ENCODE measurements at places on chromosomes 3 and 15.

DNA sequence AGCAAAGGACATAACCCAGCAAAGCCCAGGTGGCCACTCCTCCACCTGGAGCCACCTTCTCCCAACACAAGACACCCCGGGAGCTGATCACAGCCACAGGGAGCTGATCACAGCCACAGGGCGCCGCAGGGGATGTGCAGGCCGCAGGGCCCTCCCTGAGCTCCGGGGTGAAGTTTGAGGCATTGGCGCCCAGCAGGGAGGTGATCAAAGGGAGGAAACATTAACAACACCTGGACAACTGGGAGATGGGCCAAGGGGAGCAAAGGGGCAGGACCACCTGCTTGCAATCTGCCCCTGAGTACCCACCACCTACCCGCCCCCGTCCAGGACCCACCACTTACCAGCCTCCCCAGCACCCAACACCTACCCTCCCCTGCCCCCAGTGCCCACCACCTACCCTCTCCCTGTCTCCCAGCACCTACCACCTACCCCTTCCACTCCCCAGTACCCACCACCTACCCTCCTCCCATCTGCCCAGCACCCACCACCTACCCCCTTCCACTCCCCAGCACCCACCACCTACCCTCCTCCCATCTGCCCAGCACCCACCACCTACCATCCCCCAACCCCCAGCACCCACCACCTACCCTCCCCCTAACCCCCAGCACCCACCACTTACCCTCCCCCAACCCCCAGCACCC lies 2.4 kb downstream of the UROC1 start:
- DNase-seq, result no peak

GRCh38 chr15:51085764-51086163 lies 8.9 kb downstream of the TNFAIP8L3 start:
- DNase-seq, result no peak

DNA sequence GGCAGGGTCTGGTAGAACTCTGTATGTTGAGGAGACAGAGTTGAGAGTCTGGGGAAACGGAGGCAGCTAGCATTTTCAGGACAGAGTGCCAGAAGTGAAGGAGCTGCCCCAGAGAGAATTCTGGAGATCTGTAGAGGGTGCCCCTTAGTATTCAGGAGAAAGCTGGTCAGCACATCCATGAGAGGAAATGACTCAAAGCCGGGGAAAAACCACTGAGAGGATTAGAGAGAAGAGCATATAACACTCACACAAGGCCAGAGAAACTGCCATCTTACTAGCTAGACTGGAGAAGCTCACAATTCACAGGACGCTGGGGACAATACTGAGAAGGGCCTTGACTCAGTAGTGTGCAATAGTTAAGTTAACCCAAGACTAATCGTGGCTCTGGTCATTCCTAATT lies 75.7 kb upstream of the DPPA4 start:
- DNase-seq, result no peak

DNA sequence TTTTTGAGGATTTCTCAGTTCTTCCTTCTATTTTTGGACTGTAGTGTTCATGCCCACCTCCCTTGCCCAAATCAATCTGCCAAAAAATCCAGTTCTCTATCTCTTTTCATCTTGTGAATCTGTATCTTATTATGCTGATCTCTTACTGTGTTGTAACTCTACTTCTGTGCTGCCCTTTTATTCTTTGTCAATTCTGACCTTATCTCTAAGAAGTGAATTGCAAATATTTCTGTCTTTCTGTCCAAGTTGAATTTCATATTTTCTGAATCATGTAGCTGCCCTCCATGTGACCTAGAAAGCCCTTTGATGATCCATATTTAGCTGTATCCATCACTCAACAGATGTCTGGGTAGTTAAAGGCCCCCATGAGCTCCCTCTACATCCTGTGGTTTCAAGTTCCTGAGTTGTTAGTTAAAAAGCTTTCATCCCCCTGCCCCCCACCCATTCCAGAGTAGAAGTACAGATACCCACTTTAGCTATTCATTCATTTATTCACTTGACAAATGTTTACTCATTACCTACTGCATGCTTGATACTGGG lies 33.6 kb upstream of the ETV5 start:
- no peak for DNase-seq

GRCh38 chr3:195729476-195730251 lies 8.9 kb downstream of the MUC20 start:
- DNase-seq, result no peak

DNA sequence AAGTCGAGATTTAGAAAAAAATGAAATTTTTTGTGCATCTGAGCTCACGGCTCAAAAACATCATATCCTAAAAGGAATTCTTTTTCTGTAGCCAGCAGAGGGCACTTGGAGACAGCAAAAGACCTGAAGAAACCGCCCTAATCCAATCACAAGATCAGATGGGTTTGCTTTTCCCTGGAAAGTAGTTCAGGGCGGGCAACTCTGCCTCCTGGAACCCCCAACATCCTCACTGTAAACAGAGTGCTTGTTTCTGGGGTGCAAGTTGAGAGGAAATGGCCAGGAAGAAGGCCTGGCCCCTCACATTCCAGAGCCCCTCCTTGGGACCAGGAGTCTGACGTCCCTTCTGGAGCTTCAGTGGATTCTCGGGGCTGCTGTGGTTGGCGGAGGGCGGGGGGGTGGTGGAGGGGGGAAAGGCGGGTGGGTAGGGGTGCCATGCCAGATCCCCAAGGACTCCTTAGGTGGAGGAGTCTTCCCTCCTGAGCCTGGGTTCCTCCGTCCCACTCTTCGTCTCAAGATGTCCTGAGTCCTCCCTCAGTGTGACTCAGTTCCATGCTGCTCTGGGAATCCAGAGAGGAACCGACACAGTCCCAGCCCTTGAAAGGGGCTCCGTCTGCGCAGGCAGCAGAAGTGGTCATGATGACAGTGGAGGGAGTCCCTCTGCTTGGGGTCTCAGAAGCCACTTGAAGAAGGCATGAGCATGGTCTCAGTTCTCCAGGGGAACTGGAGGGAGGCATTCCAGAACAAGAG lies 35.9 kb downstream of the CCK start:
- no peak for DNase-seq

GRCh38 chr3:112745567-112746248 lies 101.0 kb downstream of the CD200R1L start:
- no peak for DNase-seq

DNA sequence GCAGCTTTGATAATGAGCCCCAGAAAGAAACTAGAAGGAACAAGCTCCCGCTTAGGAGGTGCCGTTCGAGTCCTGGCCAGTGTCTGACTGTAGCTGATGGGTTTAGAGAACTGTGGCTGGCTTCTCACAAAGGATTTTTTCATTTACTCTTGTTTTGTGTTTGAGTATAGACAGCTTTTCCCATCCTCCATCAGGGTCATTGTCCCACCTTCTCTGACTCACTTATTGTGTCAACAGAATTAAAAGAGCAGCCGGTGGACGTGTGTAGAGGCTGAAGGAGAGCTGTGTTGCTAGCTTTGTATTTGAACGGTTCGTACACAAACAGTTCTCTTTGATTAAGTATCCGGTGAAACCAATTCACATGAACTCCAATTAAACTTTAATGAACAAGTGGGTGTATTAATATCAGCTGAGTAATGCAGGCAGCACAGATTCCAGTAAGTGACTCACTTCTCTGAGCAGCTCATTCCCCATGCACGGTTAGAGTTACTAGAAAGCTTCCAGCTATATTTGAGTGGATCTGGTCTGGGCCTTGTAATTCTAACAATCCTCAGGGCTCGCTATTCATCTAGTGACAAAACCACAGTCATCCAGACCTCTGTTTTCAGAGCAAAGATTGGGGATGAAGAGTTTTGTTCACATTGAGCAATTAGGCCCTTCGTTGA lies 141.0 kb downstream of the LPP start:
- DNase-seq, result no peak

Data from stimulated activated CD8-positive, alpha-beta memory T cell treated with anti-CD3 and anti-CD28 coated beads, Interleukin-2, amount 100 ng/mL, for 1 hour (primary cell).